ENCODE measurements at places on chromosomes 6 and 20.

DNA sequence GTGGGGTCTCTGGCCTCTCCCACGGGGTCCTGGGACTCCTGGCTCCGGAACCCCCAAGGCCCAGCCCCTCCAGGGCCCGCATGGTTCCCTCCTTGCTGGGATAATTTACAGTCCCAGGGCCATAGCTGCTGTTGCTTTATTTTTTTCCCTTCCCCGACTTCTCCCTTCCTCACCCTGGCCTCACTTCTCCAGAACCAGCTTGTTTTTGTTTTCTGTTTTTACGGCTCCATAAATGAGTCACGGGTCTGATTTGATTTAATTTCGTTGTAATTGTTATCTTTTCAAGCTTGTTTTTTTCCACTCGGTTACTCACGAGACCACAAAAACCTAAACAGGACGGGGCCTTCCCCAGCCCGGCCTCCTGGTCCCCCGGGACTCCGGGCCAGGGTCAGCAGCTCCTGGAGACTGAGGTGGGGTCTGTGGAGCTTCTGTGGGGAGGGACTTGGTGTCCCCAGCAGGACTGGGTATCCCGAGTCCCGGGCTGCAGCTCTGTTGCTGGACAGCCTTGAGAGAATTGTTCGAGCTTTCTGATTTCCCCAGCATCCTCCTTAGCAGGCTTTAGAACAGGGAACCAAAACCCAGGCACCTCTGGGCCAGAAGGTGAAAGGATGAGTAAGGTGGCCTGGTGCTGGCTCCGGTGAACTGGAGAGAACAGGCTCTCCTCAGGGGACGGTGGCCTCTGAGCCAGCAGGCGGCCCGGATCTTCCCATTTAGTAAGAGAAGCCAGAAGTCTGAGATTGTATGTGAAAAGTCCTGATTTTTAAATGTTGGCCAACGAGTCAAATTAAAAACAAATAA is 94.9 kb downstream of the CEBPB start:
- DNase-seq, result peak; percentile 65

DNA sequence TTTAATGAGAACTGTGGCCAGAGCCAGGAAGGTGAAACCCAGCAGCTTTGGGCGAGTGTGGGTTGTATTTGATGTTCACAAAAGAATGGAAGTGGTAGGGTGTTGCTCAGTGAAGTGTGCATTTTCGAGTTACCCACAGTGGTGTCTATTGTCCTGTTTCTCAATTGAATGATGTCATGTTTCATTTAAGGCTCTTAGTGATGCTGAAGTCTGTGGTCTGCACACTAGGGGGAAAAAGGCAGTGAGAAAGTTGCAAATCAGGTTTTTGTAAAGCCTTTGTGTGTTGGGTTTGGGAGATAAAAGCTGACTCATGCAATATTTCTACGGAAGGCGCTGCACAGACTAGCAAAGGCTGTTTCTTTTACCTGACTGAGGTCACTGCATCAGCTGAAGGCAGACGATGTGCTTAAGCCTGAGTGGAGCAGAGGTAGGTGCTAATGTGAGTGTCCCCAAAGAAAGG is 121.1 kb downstream of the PLEKHG1 start:
- DNase-seq, result peak; percentile 66

- DNase-seq, result no peak
These were observed 68.1 kb upstream of the SNRPB2 start for GRCh38 chr20:16661756-16662155.

DNA sequence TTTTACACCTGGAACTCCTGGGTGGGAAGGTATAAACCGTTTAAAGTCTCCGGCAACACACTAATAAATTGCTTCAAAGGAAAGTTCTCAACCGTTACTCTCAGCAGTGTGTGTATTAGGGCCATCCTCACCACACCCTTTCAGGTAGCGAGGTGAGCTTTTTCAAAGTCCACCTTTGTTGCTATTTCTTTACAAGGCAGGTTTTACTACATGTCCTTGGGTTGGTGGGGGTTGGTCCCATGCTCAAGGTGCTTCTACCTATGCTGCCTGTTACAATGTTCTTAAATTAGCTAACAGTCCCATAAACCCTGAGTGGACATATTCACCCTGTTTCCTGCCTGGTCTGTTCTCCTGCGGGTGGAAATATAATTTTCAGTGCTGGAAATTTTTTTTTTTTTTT is 13.2 kb upstream of the OSER1 start:
- no peak for DNase-seq

- no peak for DNase-seq
These were observed 670.2 kb downstream of the RFPL4B start for GRCh38 chr6:113017353-113017752.

DNA sequence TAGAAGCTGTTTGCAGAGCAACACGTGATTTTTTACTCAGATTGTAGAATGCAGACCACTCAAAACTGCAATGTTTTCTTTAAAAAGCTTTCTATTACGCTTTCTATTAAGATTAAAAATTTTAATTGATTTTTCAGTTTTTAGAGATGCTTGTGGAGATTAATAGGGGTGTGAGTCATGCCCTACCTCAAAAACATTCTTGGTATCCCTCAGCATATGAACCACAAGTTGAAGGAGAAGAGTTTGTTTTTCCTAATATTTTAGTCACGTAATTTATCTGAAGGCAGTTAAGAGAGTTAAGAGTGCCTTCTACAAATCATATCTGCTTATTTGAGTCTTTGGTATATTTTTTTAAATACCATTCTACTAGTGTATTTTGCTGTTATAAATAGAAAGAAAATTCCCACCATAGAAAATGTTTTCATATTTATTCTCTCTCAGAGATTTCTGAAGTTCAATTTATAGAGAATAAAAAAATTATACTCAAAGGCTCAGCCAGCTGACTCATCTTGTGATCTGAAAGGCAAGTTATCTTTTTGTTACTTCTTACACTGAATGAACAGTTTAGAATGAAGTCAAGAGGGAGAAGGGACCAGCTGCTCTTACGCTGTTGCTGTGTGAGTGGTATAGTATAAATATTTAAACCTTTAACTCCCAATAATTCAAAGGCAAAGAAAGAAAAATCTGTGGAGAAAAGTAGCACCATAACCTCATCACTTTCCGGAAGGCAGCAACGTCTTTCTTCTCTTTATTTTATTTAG is 7.6 kb downstream of the RIPOR2 start:
- DNase-seq, result no peak

DNA sequence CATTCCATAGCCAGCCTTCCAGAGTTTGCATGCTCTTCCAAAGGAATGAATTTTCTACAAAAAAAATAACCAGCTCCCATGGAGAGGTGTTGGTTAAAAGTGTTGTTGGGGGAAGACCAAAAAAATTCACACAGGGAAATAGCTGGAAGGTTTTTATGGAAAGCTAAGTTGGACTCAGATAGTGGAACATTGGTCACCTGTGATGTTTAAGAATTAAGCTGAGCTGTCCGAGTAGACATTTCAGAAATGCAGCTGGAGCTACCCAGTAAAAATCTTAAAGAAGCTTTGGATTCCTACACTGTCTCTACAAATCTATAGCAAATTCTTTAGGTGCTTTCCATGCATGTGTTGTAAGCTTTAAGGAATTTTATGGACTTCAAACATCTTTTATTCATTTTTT is 155.5 kb downstream of the THBS2 start:
- no peak for DNase-seq

DNA sequence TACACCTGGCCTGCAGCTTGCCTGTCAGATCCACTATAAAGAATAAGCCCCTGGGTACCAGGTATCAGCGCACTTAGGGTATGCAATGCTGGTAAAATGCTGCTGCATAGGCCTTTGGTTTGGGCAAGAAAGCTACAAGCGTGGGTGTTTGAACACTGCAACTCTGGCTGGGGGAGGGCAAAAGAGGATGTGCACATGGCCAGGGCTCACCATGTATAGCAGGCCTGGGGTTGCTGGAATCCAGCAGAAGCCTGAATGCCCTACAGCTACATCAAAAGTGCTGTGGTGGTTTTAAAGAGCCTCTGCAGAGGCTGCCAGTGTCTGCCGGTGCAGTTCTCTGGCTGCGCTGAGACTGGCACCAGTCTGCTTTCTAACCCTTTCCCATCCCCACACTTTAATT is 51.7 kb downstream of the UQCC1 start:
- no peak for DNase-seq

GRCh38 chr20:60008130-60008808 is 50.0 kb downstream of the CDH26 start:
- no peak for DNase-seq

DNA sequence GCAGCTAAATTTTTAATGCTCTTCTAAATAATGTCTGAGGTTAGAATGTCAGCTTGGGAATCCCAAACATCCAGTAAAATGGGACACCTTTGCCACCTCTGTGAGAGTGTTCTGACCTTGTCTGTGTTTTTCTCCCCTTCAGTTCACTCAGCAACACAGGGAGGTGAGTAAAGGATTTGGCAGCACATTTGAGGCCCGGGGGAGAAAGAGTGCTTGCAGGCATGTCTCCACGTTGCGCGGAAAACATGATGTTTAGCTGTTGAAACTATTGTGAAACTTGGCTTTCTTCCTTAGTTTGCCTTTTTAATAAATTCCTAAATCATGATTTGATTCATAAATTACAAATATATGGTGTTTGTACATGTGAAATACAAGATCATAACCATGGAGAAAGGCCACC is 707.8 kb upstream of the FLRT3 start:
- DNase-seq, result no peak

DNA sequence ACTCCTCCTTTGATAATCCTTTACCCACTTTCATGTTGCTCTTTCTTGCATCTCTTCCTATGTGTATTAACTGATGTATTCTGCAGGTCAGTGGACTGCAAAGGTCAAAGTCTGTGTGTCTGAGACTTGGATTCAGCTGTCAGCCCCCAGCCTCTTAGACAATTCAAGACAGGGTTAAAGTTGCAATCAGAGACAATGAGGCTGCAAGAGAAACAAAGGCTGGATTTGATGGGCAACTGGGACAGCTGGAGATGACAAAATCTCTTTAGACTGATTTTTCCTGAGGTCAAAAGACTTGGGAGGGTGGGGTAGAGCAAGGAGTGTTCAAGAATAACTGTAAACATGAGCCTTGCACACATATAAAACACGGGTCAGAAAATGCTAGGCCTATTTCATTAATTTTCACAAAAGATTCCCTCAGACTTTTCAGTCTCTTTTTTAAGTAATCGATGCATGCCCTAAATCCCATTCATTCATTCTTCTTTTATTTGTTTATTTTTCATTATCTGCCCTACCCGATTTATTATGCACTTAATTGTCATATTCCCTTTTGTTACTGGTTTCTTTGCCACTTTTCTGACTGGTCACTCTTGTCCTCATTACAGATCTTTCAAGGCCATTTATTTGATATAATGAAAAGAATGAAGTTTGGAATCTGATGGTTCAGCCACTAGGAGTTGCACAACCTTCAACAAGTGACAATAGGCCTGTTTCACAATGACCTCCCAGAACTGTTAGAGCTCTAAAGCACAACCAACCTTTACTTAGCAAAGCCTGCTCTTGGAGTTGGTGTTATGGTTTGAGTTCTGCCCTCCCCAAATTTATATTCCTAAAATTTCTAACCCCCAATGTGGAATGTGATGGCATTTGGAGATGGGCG is 33.8 kb upstream of the AKAP12 start:
- no peak for DNase-seq

GRCh38 chr6:126696921-126697693 is 357.2 kb downstream of the CENPW start:
- DNase-seq, result no peak

DNA sequence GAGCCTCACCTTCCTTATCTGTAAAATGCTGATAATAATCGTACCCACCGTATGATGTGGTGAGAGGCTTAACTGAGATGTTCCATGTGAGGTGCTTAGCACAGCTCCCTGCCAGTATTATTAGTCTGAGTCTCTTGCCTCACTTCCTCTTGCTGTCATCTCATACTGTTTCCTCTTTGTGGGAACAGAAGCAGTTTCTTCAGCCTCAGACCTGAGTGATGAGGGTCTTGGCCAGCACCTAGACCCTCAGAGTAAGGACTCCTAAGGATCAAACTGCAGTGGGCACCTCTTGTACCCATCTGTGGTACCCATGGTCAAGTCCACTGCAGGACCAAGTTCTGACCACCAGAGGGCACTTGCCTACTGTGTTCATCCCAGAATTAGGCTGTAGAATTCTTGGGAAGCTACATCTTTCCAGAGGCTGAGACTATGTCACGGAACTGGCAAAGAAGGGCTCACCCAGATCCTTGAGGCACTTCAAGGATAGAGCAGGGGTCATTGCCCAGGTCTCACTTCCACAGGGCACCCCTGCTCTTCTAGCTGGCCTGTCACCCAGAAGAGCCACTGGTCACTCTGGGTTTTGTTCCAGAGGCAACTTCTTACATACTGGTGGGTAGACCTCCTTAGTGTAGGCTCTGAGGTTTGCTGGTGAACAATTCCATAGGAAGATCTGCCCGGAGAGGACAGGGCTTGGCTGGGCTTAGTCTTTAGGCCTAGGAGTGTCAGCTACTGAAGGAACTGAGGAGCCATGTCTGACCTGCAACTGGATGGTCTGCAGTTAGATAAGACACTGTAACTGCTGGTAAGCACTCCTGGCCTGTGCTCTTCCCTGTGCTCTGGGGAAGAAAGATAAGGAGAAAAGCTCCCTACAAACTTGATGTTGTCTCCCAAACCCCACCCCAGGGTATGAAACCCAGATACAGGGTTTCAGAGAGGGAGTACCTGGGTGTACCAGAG is 20.6 kb upstream of the SGK2 start:
- DNase-seq, result no peak

- no peak for DNase-seq
These were observed 8.2 kb downstream of the PPP1R14C start for GRCh38 chr6:150150821-150151646.

GRCh38 chr6:135710042-135710441 is 141.5 kb upstream of the PDE7B start:
- no peak for DNase-seq

GRCh38 chr6:89787660-89788328 is 31.8 kb downstream of the MDN1 start:
- no peak for DNase-seq

GRCh38 chr6:26502626-26503025 is 2.5 kb downstream of the BTN1A1 start:
- no peak for DNase-seq

DNA sequence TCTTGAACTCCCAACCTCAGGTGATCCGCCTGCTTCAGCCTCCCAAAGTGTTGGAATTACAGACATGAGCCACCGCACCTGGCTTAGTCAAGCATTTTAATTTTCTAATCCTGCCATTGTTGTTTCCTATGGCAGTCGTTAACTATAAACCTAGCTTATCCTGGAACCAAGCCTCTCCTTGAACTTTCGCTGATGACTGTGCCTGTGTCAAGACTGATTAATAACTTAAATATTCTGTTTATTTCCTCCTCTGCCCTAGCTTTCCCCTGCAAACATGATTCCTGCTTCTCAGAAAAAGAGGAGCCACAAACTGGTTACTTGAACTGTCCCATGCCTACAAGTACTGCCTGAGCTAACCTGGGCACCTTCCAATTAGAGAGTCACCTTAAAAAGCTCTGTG is 1.5 kb downstream of the VNN1 start:
- DNase-seq, result no peak

Data from GM06990 (cell line).